ENCODE measurements at places on chromosomes 12 and 14.

DNA sequence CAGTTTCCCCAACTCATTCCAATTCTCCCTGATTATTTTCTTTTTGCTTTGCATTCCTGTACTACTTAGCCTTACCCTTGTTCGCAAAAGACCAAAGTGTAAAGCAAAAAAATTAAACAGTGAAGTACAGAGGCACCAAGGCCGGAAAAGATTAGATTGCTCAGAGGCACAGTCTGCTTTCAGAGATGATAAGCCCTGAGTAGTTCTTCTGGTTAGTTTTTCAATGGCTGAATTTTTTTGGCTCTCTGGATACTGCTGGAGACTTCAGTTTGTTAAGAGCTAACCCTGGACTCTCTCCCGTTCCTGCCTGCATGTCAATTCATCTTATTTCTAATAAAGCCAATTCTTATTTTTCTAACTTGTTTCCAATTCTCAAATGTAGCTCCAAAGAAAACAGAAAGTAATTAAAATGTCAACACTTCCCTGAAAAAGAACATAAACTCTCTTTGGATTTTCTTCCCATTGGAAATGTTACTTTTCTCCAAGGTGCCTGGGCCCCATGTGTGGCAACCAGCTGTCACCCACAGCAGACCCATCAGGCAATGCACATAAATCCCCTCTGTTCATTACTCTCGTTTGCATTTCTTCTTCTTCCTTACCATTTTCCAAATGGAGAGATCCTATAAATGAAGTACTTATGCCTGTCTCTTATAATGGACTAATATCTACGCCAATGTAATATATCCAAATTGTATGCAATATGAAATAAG lies 142.8 kb downstream of the BTG1 start:
- no peak for DNase-seq

GRCh38 chr12:6752167-6752920 lies 597 bp downstream of the MLF2 start:
- DNase-seq: no peak

DNA sequence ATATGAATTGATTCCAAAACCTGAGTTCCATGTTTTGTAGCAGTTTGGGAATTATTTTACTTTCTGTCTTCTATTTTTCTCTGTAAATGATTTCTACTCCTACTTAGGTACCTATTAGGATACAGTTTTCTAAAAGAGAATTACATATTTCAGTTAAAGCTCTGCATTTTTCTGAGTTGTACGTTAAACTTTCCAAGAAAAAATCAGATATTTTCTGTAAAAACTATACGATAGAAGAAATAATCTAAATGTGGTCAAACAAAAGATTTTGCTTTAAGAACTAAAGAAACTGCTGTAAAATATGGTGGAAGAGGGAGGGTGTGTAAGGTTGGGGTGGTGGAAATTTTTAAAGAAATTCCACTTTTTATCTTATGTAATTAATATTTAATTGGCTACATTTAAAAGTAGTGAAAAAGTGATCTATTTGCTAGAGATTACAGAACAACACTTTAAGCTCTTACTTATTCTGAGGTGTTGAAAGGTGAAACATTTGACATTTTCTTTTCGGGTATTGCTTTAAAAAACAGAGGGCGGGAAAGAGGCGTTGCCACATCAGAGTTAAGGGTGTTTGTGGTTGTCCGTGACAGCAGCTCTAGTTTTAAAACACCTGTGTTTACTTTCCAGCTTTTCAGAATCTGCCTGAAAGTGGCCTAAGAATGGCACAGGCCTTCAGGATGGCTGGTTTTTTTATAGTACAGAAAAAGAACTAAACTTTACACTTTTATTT lies 187.3 kb downstream of the MIPOL1 start:
- DNase-seq: no peak

DNA sequence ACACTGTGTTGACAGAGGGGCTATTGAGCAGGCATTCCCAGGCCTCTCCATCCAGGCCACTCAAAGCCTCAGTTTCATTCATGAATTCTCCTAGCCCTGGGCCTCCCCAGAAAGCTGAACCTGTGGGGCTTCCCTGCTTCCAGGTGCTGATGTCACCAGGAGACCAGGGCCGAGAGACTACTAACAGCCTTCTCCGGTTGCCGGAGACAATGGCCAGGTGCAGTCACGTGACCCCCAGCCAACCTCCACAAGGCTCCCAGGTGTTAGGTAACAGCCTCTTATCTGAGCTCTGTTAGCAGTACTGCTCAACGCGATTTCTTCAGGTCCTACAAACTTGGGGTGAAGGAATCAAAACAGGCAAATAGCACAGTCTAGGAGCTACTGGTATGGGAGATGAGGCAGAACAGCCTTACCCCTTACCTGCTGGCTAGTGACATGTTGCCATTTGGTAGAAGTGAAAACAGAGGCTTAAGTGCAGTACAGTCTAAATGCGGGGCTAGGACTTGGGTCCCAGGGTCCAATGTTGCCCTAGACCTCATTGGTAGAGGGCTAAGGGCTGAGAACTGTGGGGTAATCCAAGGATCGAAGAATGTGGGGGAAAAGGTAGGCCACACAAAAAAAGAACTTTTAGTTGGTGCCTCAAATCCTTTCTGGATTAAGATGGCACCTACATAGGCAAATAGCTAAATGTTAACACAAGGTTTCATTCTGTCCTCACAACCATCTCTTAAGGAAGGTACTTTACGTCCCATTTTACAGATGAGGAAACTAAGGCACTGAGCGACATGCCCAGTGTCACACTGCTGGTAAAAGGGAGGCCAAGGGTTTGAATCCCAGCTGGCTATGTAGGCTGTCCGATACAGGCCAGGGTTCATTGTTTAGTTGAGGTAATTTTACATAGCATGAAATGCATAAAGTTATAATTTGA lies 3.8 kb downstream of the CCDC88C start:
- DNase-seq: no peak

DNA sequence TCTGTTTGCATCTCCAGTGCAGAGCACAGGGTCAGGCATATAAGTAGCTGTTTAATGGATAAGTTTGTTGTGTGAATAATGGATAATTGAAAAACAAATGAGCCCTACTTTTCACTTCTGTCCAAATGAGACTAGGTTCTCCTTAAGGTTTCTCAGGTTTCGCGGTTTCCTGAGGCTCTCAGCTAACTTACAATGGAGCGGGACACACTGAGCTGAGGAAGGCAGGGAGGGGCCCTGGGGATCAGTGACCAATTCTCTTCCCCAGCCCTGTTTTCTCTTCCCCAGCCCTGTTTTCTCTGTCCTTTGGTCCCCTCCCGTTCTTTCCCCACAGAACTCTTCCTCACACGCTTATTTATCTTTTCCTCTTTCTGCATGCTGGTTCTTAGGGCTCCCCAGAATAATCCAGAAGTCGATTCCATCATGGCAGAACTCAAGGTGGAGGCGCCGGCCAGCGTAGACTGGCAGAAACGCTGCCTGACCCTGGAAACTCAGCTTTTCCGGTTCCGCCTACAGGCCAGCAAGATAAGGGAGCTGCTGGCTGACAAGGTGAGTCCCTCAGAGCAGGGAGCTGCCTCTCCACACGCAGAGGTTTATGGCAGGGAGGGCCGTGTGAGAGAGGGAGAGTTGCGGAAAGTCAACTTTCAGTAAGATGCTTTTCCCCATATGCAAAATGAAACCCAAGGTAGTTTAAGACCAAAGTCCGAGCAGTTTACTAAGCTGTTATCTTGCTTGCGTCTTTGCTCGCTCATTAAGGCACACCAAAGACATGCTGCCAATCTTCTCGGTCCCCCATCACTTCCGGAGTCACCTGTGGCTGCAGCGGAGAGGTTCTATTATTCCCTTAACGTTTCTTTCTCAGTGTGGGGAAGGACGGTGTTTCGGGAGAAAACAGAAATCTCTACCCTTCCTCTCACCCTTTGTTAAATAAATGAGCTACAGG lies 8.6 kb downstream of the PLEKHH1 start:
- no peak for DNase-seq

DNA sequence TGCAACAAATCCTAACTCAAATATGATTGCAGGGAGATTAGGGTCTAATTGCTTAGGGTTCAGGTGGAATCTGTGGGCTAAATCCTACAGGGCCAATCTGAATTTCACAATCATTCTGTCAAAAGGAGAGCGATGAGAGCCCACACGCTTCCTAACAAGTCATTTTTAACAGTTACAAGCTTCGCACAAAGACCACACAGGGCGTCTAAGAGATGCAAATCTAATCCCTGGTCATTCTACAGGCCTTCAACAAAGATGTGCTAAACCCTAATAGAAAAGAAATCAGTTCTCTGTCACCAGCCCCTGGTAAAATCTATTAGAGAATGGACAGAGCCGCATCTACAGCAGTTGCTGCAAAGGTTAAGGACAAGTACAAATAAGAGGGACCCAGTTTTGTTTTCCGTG lies 15.3 kb downstream of the NKX2-1 start:
- no peak for DNase-seq

DNA sequence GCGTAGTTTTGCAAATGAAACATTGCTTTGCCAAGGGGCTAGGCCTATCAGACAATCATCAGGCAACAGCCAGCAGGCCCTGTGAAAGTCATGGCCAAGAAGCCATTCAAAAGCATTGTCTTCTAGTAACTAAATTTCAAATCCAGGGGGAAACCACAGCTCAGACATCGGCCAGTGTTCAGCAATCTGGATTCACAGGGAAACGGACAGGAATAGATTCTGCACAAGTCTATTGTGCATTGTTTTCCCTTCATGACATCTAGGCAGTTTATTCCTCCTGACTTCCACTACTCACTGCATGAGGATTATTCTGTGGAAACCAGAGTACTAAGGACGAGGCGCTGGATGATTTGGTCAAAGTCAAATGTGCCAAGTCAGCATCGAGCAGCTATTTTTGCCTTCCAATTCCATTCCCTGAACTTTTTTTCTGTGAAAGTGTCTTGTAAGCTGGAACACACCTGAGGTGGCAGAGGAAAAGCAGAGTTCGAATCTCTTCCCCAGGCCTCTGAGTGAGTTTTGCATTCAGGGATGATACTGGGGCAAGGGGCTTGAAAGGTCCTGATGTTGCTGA lies 75.4 kb downstream of the VCPKMT start:
- DNase-seq: no peak

DNA sequence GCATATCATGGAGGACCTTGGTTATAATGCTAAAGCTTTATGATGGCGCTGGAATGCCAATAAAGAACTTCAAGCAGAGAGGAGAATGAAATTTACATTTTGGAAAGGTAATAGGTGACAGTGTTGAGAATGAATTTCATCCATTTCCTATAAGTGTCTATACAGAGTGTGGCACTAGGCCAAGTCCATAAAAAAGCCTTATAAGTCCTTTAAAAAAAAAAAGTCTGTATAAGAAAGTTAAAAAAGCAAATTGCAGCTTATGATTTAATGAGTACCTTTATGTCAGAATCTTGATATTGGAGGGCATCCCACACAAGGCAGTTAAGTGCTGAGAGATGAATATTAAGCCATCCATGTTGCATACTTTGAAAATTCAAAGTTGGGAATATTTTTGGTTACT lies 62.4 kb downstream of the ATF7IP start:
- no peak for DNase-seq

DNA sequence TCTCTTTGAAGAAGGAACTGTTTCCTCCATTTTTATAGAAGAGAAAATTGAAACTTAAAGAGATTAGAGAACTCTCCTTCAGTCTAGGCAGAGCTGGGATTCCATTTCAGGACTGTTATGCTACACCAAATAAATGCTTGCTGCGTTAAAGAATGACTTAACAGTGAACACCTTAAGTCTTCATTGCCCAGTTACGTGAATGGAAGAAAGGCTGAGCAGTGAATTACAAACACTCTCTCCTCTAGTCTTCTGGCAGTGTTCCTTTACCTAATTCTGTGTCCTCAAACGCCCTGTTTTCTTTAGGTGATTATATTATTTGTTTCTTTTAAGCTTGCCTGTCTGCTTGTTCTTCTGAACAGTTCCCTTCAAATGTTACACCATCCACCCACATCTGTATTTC lies 59.7 kb downstream of the RCOR1 start:
- no peak for DNase-seq

Data from stimulated activated CD8-positive, alpha-beta memory T cell treated with anti-CD3 and anti-CD28 coated beads, Interleukin-2, amount 100 ng/mL, for 48 hours (primary cell).